ENCODE measurements at places on chromosomes 2 and 18. TPM values are rescaled to one million over a fixed set of nuclear protein-coding genes. Genes with fewer than 3 reads are reported as not detected.

GRCh38 chr2:60104514-60105505 is 448.6 kb downstream of the BCL11A start:
- DNase-seq: no peak

DNA sequence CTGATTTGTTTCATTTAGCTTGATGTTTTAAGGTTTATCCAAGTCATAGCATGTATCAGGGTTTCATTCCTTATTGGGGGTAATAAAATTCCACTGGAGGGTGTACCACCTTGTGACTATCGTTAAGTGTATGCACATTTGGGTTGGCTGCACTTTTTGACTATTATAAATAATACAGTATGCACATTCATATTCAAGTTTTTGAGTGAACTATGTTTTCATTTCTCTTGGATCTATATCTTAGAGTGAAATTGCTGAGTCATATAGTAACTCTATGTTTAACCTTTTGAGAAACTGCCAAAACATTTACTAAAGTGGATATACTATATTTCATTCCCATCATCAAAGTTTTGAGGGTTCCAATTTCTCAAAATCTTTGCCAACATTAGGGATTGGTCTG is 952.7 kb downstream of the TDRD15 start:
- no peak for DNase-seq

DNA sequence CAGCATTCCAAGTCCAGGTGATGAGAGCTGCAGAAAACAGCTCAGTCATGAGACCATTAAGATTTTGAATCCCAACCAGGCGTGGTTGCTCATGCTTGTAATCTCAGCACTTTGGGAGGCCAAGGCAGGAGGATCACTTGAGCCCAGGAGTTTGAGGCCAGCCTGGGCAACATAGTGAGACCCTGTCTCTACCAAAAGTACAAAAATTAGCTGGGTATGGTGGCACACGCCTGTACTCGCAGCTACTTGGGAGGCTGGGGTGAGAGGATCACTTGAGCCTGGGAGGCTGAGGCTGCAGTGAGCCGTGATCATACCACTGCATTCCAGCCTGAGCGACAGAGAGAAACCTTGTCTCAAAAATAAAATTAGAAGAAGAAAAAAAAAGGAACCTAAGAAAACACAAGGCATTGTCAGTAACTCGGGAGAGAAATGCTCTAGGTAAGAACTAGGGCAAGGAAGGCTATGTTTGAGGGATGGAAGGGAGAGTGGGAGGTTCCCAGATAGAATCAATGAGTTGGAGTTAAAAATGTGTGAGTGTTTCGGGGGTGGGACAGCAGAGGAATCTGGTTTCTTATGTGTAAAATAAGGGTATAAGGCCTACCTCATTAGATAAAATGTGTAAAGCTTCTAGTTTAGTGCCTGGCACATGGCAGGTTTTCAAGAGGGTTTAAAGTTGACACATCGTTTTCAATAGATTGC is 23.3 kb upstream of the MTA3 start:
- no peak for DNase-seq

- peak; percentile 82 for DNase-seq
Observed at GRCh38 chr2:28717339-28717758, 34.3 kb upstream of the PPP1CB start.

SERPINB10 gene
- 1.2 TPM for total RNA-seq

SCN3A gene
- total RNA-seq: 0.03 TPM

ABCG5 gene
- 0.08 TPM for total RNA-seq
